H9 (cell line): ENCODE measurements at places on chromosomes 11 and 22.

- no peak for DNase-seq
These were observed 47.5 kb upstream of the SCUBE2 start for GRCh38 chr11:9138612-9139579.

- DNase-seq: no peak
These were observed 107.5 kb downstream of the TENM4 start for GRCh38 chr11:79333355-79333754.

DNA sequence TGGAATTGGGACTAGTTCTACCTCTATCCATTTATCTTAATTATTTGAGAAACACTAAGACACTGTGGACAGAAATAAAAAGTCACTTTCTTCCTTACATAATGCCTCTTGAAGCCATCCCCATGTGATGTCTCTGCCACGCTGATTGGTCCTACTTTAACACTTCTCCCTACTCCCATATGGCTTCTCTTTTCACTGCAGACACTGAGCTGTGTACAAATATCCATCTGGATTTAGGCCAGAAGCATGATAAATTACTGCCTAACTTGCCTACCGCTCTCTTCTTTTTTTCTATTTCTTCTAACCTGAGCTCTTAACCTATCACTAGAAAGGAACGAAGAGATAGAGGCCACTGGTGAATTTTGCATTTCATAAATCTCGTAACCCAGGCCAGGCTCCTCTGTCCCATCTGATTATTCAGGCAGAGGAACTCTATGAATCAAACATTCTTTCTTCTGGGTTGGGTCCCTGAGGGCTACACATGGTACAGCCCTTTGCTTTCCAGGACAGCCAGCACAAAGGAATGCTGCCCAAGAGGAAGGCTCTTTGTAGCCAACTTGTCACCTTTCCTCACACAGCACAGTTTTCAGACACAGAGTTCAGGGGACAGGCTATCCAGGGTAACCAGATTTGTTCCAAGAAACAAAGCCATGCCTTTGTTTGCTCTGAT, 878.5 kb upstream of the LRRC4C start:
- no peak for DNase-seq

- no peak for DNase-seq
These were observed 306.7 kb upstream of the MTNR1B start for GRCh38 chr11:92662601-92663360.

DNA sequence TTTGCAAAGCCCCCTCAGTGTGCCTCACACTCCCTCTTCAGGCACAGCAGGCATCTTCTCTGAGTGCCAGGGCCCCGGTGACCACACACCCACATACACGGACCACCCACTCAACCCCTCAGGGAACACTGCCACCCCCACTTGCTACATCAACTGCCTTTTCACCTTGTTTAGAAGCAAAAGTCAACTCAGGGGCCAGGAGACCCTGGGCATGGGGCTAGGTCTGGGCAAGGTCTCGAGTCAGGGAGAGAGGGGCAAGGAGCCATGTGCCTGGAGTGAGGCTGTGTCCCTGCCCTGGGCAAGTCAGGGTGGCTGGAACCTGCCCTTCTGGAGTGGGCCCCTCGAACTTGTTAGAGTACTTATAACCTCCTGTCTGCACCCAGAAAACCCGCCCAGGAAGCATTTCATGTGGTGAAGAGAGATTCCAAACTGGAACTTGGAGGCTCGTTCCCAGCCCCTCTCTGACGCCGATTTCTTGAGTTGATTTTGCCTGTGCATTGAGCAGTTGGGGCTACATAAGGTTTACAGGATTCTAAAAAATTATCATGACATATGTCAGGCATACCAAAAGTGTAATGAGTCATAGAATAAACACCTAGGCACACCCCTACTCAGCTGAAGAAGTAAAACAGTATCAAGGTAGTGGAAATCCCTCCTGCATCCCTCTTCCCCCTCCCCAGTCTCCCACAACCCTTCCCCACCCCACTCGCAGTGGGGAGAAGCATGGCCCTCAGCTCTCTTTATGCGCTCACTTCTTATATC, 74.3 kb downstream of the MYEOV start:
- DNase-seq: peak; percentile 7

GRCh38 chr11:44990665-44991064, 40.0 kb upstream of the TP53I11 start:
- peak; percentile 8 for DNase-seq

DNA sequence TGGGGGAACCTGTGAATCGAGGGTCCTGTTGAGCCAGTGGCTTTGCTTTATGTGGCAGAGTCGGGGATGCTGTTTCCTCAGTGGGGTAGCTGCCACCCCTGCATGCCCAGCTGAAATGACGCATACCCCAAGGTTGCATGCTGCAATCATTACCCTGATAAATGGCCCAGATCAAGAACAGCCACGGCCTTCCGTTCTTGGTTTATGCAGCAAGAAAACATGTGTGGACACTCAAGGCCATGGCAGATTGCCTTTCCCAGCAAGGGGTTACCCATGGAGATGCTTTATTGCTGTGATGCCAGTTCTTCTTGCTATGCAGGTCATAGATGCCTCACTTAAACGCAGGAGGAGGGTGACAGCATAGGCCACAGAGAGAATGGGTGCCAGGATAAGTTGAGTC, 14.3 kb upstream of the SREBF2 start:
- no peak for DNase-seq

DNA sequence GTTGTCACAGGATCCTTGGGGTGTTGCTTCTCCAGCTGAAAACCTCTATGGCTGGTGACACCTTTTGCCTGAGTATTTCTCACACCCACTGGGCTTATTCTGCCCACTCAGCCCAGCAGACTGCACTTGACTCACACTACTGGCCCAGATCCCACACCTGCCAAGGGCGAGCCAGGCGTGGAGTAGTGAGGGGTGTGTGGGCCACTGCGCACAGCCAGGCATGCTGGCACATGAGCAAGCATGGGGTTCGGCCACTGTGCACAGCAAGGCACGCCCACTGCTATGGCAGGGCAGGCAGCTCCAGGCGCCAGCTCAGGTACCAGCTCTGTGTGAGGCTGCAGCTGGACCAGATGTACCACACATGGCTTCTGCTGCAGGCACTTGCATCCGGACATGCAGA, 116.5 kb upstream of the MTNR1B start:
- no peak for DNase-seq

DNA sequence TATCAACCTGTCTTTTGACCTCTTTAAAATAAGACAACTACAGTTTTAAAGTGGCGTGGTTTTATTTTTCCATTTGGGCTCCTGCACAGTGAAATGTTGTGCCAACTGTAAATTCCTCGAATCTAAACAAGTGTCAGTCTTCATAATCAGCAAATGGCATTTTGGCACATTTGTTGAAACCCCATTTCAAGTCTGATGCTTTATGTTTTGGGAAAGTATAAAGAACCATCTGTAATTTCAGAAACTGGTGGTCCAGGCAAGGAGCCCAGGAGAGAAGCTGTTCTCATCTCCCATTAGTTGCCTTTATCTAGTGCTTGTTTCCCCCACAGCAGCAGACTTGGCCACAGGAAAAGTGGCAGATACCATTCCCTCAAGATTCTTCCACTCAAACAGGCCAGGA, 32.7 kb downstream of the VWA5A start:
- no peak for DNase-seq

GRCh38 chr22:50700387-50701075, 27.9 kb downstream of the SHANK3 start:
- no peak for DNase-seq
